ENCODE measurements at places on chromosomes 5 and 9.

GRCh38 chr9:88370346-88370745 lies 17.9 kb upstream of the SPIN1 start:
- DNase-seq = no peak

DNA sequence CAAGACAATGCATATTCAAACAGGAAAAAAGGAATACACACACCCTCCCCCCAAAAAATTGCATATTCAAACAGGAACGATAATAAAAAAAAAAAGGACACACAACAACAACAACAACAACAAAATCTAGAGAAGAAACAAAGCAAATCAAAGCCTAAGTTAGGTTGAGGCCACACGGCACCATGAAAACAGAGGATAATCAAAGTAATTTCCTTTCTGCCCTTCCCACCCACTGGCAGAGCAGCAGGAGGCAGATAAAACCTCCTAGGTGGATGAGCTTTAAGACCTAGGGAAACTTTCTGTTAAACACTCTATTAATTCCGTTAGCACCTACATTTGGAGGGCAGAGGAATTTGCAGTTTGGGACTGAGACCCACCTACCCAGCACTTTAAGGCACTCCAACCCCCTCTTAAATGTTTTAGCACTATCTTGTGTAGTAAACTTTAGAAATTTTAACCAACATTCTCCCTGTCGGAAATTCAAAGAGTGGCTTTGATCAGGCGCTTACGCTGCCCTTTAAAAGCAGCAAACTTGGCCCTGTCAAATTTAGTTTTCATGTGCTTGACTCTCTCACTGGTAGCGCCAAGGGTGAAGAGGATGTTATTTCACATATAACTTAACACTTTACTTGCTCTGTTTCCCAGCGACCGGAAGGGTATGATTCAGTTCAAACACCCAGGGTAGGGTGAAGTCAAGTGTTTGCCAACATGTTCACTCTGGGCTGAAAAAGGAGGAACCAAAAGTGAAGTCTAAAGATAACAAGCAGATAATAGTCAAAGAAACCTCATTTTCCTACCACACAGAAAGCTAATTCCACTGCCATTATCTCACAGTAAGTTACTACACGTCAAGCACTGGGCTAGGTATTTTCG lies 9.2 kb downstream of the ENC1 start:
- DNase-seq = no peak

DNA sequence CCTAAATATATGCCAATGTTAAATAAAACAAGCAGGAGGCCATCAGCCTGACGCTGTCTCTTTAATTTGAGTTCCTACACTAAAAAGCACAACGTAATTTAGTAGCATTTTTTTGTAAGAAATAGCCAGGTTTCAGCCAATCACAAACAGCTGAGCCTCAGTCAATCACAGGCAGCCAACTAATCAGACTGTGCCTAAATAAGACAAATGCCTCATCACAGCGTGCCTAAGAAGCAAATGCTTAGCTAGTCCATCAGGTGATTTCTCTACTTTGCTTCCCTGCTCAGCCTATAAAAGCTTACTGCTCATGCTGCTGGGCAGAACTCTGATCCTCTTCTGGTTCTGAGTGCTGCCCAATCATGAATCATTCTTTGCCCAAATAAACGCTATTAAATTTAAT lies 38.3 kb upstream of the RORB start:
- DNase-seq = no peak

DNA sequence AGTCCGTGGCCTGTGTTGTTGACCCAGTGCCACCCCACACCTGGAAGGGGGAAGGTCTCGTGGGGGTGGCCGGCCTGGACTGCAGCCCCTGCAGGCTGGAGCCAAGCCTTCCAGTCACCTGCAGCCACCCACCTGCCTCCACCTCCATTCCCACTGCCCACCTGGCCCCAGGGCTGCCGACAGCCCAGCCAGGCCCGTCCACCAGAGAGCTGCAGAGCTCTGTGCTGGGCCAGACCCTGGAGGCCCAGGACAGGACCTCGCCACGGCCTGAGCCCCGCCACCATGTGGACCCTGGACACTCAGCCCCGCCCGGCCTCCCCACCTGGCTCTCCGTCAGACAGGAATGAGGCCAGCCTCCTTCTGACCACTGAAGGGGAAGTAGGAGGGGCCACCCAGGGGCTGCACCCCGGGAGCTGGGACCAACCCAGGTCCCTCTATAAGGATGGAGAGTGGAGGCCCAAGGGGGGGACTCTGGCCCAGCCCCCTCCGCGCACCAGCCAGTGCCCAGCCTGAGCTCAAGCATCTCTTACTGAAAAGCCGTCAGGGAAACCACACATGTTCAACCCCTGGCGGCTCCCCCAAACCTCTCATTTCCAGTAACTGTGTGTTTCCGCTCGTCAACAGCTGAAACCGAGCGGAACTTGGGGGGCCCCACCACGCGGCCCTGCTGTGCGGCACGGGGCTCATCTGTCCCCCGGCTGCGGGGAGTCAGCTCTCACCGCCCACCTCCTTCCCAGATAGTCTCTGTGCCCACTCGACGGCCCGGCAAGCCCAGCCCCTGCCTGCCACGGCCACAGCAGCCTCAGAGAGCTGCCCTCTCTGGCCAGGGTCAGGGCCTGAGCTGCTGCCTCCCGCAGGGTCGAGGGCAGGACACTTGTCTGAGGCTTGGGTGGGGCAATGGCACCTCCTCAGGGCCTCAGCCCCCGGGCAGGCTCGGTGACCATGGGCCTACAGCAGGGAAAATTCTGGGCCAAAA lies 12.8 kb downstream of the NOTCH1 start:
- DNase-seq = no peak

- DNase-seq = no peak
These were observed 33.9 kb downstream of the NR4A3 start for GRCh38 chr9:99855467-99856176.

DNA sequence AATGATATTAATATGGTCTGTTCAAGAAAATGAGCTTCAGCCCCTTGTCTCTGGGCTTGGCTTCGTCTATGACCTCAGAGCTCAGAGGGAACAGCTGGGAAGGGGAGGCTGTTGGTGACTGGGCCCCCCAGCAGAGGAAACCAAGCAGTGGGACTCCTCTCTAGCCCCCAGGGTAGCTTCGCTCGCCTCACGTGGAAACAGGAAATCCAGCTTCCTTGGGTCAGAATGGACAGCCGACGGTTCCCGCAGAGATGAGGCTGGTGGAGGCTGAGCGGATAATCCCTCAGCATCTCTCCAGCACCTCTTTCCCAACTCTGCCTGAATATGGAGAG lies 37.2 kb upstream of the ICE1 start:
- no peak for DNase-seq

DNA sequence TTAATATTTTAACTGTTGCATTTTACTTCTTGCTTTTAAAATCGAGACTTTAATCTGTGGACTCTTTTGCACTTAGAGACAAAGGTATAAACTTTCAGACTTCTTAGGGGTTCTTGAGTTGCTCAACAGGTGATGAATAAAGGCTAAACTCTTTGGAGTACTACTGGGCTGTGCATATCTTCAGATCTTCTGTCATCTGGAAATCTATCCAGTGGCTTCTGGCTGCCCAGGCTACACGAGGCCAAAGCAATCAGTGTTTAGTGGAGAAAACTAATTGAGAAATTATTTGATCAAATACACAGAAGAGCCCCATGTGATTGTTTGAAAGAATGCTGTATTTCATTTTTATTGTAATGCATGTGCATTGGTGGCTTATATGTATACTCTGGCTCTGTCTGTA lies 146.1 kb downstream of the PBX3 start:
- DNase-seq = no peak

GRCh38 chr5:125837866-125838265 lies 585.3 kb upstream of the GRAMD2B start:
- DNase-seq = no peak

DNA sequence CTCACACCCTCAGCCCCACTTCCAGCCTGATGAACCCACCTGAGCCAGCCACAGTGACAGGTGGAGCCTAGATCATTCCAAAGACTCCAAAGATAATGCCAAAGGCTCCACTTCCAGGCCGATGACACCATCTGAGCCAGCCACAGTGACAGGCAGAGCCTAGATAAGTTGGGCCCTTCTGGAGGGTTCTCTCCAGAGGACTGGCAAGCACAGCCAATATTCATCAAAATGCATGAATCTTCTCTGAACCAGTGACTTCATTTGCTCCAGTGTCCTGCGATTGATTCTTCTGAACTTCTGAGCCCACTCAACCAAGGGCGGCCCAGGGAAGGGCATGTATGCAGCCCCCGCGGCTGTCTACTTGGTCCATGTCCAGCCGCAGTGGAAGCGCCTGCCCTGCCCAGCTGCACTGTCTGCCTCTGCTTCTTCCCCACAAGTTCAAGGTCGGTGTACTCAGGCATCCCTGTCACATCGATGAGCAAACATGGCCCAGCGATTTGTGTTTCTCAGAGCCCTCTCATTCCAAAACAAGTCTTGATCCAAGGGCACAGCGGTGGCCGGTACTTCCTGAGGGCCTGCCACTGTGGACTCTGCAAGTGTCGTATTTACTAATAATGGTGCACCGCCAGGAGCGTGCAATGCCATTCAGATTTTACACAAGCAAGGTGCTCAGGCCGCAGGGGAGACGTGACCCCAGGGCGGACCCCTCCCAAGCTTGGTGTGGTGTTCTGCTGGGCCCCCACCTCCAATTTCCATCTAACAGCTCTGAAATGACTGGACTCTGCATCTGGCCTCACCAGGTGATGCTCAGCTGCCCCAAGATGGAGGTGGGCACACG lies 107.0 kb downstream of the VAV2 start:
- no peak for DNase-seq

DNA sequence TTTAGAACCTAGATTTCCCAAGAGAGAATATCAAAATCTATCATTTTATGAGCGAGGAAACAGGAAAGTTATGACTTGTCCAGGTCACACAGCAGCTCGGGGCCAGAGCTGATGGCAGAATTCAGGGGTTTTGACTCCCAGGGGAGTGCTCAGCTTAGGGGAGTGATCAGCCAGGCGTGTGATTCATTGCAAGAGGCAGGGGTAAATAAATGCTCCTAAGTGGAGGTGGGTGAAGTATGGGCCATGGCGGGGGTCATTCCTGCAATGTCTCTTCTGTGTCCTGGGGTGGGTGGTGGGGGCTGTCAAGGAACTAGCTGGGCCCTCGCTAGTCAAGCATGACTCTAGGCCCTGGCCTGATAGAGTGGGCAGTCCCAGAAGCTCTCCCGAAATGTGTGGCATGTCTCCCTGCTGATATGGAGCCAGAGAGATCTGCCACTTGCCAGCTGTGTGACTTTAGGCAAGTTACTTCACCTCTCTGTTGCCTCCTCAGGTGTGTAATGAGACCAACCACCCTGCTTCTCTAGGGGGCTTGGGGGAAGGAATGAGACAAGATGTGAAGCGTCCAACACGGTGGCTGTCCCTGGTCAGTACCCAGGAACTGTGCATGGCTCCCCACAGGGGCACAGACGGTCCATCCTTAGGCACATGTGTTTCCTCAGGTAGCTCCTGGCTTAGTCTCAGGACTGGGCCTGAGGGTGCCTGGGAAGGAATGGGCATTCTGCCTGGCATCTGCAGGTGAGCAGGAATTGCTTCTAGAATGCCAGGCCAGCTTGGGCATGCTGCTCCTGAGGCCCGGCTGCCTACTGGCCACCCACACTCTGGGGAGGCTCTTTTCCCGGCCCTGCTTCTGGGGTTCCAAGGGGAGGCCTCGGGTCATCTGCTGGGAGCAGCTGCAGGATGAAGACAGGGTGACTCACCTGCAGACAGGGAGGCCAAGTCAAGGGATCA lies 36.5 kb upstream of the SH3PXD2B start:
- DNase-seq = peak; percentile 11

GRCh38 chr5:153237671-153238332 lies 252.7 kb upstream of the GRIA1 start:
- DNase-seq = no peak

DNA sequence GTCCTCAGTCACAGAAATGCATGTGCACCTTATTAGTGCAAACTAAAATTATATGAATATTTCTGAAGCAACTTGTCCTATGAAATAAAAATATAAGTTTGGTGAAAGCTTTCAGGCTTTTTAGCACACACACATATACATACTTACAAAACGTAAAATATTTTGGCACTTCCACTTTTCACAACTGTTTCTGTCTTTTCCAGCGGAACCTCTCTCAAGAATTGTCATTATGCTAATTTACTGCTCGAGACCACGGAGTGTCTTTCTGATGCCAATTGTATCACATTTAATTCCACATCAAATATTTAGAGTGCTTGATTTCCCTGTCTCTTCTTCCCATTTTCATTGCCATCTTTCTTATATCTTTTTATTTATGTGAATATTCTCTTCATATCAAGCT lies 100.4 kb downstream of the MEF2C start:
- no peak for DNase-seq

GRCh38 chr9:81822301-81822865 lies 105.8 kb upstream of the SPATA31D4 start:
- DNase-seq = no peak

- no peak for DNase-seq
These were observed 61.5 kb upstream of the CTXN3 start for GRCh38 chr5:127587246-127587917.

GRCh38 chr5:180207593-180207992 lies 1.4 kb downstream of the RASGEF1C start:
- DNase-seq = peak; percentile 65

DNA sequence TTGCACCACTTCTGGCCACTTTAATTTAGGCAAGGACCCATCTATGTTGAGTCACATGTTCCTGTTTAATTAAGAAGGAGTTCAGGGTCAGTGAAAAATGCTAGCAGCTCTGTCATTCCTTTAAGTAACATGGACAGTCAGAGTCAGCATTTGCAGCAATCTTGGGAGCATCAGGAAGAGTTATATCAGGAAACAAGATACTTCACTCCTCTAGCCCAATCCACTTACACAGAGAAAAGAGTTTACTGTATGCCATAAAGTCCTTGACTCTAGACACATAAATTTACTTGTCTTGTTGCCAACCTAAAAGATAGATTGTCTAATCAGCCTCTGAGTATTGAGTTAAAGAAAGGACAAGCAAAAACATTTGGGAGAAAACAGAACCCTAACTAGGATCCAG lies 266.7 kb downstream of the PJA2 start:
- DNase-seq = no peak

GRCh38 chr5:58122157-58122556 lies 337.7 kb downstream of the PLK2 start:
- DNase-seq = no peak

- no peak for DNase-seq
These were observed 15.1 kb upstream of the IRF1 start for GRCh38 chr5:132505641-132506040.

GRCh38 chr5:133006653-133007052 lies 19.7 kb downstream of the ZCCHC10 start:
- DNase-seq = no peak

- no peak for DNase-seq
These were observed 605 bp upstream of the DBN1 start for GRCh38 chr5:177474002-177474476.
